ENCODE measurements at places on chromosomes 2 and 18.

DNA sequence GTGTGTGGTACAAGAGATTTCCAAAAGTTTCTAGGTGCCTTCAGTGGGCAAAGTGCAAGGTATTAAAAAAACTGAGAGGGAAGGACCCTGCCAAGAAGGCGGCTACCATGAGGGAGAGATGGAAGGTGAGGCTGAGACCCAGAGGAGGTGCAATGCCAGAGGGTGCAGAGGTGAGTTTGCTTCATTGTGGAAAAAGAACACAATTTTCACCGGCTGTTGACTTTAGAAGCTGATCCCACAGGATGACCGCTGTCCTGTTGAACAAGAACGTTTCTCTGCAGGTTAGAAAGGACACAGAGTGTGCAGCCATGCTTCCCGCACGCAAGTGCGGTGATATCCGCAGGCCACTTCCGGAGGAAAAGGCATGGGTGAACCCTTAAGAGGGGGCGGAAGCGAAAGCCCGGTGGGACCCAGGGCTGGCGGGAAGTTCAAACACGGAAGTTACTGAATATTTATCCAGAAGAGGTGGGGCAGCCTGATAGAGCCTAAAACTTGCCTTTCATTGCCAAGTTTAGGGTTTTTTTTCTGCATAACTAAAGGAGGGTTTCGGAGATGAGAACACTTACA, 16.6 kb downstream of the SP110 start:
- no peak for DNase-seq

- DNase-seq = no peak
These were observed 77.5 kb downstream of the NCK2 start for GRCh38 chr2:105822186-105822585.

- no peak for DNase-seq
These were observed 98.8 kb downstream of the ZNF521 start for GRCh38 chr18:25253136-25253535.

- no peak for DNase-seq
These were observed 50.3 kb downstream of the DAPL1 start for GRCh38 chr2:158845444-158845843.

GRCh38 chr2:39127973-39128372, 7.1 kb upstream of the SOS1 start:
- DNase-seq = no peak

All from WTC11 (cell line).